ENCODE measurements at places on chromosomes 7 and 10.

GRCh38 chr7:127961786-127962453, 69.3 kb downstream of the LRRC4 start:
- DNase-seq = no peak

DNA sequence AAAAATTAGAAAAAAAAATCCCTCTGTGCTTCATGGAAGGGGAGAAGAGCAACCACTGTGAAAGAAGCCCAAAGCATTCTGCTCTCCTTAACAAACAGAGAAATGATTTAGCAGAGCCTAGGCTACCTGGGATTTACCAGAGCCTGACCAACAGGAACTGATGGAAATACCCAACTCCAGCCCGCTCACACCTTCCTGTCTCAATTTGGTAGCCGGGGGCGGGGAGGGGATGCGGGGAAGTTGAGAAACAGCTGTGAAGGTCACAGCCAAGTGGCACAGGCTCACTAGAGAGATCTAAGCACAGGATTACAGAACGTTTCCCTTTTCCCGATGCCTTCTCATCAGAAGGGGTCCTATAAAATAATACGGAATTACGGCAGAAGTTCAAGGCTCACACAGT, 17.6 kb downstream of the RSU1 start:
- no peak for DNase-seq

- DNase-seq = no peak
Observed at GRCh38 chr10:80473096-80473657, 19.1 kb downstream of the TSPAN14 start.

GRCh38 chr7:92674379-92674778, 84.2 kb upstream of the FAM133B start:
- no peak for DNase-seq

- no peak for DNase-seq
Observed at GRCh38 chr10:115882021-115882420, 391.0 kb downstream of the GFRA1 start.

GRCh38 chr7:28389504-28390395, 22.6 kb upstream of the CREB5 start:
- no peak for DNase-seq

- DNase-seq = no peak
Observed at GRCh38 chr10:9656386-9656785, 1361.3 kb upstream of the CELF2 start.

DNA sequence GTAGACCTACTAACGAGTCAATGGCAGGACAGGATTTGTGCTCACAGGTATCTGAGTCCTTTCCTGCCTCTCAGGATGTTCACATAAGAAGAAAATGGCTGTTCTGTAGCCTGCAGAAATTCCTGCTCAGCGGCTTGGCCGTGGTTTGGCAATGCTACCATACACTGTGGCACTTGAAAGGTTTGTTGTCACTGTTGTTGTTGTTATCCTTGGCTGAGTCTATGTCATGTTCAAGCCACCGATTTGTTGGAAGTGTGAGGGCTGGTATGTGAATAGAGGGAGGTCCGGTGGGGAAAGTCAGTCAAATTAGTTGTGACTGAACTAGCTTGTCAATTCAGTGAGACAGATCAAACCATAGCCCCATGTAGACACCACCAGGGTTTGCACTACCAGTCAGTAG, 199.9 kb downstream of the TRIL start:
- DNase-seq = no peak

DNA sequence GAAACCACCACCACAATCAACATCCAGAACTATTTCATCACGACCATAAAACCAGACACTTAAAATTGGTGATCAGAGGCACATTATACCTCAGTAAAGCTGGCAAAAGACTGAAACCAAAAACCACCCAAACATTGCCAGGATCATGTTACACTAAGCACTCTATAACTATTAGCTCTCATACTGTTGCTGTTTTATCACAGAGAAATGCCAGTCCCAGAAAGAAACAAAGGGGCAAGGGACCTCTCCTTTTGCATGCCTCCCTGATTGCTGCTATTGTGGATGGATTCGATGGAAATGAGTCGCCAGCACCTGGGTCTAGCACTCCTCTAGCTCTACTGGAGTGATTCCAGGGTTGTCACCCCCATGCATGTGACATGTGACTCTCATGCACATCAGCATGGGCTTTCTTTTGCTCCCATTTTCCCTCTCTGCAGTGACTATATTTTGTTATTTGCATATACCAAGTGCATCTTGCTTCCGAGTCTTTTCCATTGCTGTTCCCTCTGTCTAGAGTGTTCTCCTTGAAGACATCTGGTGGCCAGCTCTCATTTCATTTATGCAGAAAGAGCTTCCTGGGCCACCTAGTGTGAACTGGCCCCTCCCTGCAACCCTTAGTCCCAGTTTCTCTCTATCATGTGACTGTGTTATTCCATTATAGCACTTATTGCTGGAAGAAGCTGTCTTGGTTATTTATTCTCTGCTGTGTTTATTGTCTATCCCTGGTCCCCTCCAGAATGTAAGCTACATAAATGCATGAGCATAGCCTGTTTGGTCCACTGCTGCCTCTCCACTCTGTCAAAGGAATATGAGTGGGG, 300.6 kb downstream of the PLXNA4 start:
- no peak for DNase-seq

- DNase-seq = no peak
Observed at GRCh38 chr10:55897490-55897921, 463.6 kb downstream of the ZWINT start.

DNA sequence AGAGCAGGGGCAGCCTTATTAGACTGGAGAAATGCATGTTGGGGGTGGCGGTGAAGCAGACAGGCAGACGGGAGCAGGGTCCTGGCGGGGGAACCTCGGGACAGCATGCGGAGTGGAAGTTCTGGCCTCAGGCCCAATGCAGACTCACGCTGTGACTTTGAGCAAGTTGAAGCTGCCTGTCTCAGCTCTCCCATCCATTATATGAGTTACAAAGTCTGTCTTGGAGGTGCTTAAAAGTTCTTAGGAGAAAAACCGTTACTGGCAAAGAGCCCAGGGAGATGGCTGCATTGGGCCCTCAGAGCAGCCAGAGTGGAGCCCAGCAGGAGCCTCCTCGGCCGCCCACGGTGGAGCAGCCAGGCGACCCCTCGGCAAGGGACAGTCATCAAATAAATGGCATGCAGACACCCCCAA, 509.5 kb downstream of the PLXNA4 start:
- DNase-seq = no peak

DNA sequence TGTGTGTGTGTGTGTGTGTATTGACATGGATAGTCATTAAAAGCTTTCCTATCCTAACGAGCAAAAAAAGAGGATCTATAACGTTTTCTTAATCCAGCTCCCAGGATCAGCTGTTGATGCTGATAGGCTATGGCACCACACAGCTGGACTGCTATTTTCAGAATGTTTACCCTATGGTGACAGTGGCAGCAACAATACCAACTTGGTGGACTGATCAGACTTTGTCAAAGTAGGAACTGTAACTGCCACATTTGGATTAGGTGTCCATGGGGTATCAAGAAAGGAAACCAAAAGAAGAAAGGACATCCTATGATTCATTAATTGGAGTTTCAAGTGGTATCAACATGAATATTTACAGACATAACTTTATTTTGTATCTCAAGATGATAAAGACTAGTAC, 2.7 kb upstream of the CLEC5A start:
- DNase-seq = no peak

- no peak for DNase-seq
Observed at GRCh38 chr7:1649751-1650326, 20.2 kb upstream of the ELFN1 start.

DNA sequence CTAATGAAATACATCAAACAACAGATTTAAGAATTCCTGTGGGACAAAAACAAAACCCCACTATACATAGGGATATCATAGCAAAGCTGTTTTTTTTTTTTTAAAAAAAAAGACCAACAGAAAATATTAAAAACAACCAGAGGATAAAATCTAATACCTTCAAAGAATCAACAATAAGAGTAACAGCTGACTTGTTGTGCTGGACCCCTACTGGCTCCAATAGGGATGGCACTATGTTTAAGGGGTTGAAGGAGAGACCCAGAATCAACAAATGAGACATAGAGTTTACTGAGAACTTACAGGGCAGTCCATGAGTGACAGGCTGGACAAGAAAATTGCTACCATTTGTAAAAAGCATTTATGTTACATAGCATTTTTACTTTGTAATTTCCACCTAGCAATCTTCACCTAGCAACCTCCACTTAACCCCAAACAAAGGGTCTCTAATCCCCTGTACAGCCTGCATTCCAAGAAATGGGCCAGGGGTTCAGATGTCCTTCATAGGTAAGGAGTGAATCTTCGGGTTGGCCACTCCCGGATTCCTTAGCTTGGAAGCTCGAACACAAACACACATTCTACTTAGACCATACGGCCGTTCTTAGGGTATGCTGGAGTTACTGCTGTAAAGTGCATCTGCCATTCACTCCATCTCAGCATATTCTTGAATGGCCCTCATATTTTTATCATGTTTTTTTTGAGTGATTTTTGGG, 25.8 kb downstream of the ASZ1 start:
- DNase-seq = no peak

DNA sequence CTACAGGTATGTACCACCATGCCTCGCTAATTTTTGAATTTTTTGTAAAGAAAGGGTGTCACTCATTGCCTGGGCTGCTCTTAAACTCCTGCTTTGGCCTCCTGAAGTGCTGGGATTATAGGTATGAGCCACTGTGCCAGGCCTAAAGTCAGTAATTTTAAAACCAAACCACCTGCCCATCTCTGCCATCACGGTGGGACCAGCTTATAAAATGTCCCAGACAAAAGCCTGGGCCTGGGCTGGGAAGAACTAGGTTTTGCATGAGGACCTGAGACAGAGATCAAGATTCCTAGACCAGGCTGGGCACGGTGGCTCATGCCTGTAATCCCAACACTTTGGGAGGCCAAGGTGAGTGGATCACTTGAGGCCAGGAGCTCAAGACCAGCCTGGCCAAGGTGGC, 395.6 kb downstream of the CALN1 start:
- DNase-seq = no peak

GRCh38 chr10:77556990-77557601, 80.5 kb downstream of the KCNMA1 start:
- DNase-seq = no peak

DNA sequence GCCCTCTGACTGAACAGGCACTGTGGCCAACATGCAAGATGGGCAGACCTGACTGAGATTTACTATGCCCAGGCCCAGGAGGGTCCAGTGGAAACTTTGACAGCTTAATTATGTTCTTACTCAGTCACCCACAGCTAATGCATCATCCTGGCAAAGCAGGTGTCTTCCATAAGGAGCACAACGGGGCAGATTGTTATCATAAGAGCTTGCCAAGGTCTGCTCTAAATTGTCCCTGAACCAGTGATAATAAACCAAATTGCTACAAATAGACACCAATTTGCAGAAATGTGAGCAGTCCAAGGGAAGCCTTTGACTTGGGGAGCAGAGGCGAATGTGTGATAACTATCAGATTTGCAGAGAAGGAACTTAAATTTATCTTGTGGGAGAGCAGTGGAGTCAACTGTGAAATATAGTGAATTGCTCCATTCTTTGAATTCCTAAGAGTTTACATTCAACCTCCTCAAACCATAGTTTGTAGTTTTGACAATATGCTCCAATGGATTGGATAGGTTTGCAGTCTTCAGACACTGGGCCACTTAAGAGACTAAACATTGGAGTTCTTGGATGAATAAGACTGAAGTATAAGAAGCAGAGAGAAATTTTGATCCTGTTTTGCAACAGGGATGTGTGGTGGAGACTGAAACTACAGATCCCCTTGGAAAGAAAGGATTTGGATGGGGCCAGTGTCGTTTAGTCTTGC, 494.7 kb downstream of the CCSER2 start:
- DNase-seq = no peak

- no peak for DNase-seq
Observed at GRCh38 chr7:90187507-90188050, 24.0 kb upstream of the STEAP2 start.

- no peak for DNase-seq
Observed at GRCh38 chr10:132096863-132097478, 31.2 kb downstream of the JAKMIP3 start.

GRCh38 chr7:19852192-19852591, 78.8 kb upstream of the TMEM196 start:
- no peak for DNase-seq

GRCh38 chr7:23594879-23595604, 2.1 kb upstream of the CCDC126 start:
- no peak for DNase-seq

GRCh38 chr7:38671911-38672905, 41.0 kb upstream of the AMPH start:
- no peak for DNase-seq

DNA sequence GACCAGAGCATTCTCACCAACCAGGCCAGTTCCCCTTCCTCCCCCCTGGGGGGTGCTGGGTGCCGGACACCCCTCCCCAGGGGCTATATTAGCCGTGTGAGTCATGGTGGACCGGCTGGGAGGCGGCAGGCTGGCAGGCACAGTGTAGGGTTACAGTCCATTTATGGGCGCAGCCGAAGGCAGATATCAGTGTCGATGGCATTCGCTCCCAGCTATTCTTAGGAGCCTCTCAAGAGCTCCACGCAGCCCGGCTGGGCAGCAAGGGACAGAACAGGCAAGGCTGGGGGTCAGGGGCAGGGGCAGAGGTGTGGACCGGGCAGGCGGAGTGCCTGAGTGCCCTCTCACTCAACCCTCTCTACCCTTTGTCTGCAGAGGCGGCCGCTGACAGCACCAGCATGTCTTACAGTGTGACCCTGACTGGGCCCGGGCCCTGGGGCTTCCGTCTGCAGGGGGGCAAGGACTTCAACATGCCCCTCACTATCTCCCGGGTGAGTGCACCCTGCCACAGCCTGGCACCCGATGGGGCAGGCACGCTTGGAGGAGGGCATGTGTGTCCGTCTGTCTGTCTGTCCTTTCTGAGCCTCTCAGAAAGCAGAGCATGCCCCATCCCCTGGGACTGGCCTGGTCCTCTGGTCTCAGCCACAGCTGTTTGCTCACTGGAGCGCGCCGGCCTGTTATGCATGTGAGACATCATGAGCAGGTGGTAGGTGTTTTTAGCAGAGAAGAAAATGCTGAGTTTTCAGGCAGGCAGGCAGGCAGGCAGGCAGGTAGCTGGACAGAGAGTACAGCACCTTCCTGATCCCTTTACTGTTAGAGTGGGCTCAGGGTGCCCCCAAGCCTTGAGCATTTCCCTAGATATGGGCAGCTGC, at the start of gene LDB3:
Gene LDB3 (plus strand): TSS at position 215 of the 869 bp plus-strand sequence. CDS start 181 bp downstream, at position 396.
- DNase-seq = no peak

GRCh38 chr7:4807598-4808016, 32.2 kb downstream of the AP5Z1 start:
- DNase-seq = no peak

DNA sequence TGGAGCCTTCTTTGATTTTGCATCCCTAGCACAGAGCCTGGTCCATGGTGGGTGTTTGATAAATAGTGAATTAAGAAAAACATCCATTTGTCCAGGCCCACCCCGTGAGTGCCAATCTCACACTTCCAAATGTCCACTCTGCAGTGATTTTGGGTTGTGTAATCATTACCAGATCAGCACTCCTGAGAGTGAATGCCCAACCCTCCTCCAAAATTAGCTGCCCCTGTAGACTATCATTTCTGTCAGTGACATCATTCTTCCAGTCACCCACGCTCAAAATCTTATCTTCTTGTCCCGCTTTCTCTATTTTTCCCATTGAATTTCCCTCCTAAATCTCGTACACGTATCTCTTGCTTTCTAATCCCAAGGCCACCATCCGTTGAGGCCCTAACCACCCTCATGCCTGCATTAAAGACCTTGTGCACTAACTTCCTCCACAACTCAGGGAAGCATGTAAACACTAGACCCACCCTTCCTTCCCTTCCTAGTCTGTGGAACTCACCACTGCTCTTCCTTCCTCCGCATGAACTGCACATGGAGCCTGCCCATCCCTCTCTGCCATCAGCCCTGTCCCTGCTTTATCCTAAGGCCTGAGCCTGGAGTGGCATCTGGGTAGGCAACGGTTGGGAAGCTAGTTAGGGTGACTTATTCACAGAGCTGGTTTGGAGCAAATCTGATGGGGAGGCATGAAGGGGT, 32.8 kb downstream of the PIK3AP1 start:
- DNase-seq = no peak

GRCh38 chr10:29600067-29600466, 34.7 kb downstream of the SVIL start:
- no peak for DNase-seq

Data from stimulated activated CD4-positive, alpha-beta T cell treated with anti-CD3 and anti-CD28 coated beads, Interleukin-15, amount 100 ng/mL, for 1 hour (primary cell).